Activated CD8-positive, alpha-beta T cell treated with anti-CD3 and anti-CD28 coated beads, Interleukin-2, amount 10 ng/mL, durations not matched to agents 7 days and 5 days (primary cell): ENCODE measurements at places on chromosomes 7 and 10. TPM values are rescaled to one million over a fixed set of nuclear protein-coding genes. Genes with fewer than 3 reads are reported as not detected.

DNA sequence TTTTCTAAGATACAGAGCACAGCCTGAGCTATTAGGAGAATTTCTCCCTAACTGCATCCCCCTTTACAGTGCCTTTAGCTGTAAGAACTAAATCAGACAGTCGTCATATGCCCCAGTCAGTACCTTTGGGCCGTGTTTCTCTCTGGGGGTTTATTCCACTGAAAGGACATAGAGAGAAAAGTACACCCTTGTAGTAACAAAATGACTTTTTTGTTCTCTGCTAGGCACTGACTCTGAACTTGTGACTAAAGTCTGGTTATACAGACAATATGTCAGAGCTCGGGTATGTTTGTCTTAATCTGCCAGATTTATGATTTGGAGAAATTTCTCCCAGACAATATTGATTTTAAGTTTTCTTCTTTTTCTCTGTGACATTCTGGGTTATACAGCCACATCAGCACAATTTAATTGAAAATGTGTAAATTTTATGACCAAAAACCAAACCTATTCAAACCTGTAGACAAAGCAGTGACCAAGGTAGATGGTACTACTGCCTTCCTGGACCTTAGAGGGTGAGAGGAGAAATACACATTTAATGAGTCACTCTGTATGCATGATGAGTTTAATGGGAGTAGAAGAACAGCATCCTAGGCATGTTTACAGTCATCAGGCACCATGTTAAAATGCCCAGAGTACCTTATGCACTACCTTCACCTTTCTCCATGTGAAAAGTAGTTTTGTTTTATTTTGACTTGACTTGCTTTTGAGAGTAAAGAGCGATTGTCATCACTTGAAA lies 156.1 kb upstream of the PLXDC2 start:
- no peak for DNase-seq

DNA sequence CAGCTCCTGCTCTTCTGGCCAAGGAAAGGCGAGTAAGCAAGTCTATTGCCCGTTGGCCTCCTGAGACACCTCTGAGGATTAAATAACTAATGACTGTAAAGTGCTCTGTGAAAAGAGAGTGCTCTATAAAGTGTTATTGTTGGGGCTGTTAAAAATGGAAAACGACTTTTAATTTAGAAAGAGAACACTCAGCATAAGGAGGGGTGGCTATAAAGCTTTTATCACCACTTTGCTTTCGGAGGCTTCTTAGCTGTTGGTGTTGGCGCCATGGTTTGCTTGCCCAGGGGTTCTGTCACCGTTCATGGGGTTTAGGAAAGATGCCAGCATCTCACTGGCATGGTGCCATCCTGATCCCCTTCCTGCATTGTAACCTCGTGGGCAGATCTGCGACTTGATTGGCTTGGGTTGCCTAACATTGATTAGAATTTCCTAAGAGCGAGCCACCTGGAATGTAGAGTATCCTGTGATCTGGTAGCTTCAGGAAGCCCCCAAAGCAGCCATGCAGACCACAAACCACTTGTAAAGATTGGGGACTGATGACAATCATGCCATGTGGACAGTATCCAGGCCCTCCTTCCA lies 509.9 kb downstream of the LRMDA start:
- DNase-seq: no peak

DNA sequence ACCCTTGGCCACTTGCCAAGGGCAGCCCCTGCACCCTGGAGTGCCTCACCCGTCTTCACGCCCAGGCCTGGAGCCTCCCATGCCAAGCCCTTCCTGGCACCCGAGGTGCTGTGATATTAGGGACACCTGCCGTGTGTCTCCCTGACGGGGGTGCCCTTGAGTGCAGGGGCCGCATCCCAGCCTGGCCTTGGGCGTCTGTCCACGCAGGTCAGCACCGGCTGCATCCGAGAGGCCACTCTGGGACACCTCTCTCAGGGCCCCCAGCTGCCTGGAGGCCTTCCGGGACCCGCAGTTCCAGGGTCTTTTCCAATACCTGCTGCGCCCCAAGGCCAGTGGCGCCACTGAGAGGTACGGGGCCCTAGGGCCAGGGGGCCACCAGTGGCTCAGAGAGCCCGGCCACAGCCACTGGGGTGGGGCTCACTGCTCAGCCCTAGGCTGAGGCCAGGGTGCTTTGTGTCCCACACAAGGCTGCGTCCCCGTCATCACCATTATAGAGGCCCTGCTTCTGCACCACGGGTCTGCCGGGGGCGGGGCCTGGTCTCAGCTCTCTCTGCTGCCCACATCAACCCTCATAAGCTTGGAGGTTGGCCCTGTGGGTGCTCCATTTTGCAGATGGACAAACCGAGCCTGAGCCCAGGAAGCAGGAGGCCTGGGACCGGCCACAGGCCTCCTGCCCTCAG lies 12.7 kb downstream of the AP5Z1 start:
- DNase-seq: no peak

Gene SPDYE5
- total RNA-seq: not detected
